IMR-90 (cell line): ENCODE measurements at places on chromosomes 3 and 15. TPM values are rescaled to one million over a fixed set of nuclear protein-coding genes. Genes with fewer than 3 reads are reported as not detected.

GRCh38 chr3:112671930-112672715 is 31.2 kb upstream of the CCDC80 start:
- peak; percentile 98 for DNase-seq

DNA sequence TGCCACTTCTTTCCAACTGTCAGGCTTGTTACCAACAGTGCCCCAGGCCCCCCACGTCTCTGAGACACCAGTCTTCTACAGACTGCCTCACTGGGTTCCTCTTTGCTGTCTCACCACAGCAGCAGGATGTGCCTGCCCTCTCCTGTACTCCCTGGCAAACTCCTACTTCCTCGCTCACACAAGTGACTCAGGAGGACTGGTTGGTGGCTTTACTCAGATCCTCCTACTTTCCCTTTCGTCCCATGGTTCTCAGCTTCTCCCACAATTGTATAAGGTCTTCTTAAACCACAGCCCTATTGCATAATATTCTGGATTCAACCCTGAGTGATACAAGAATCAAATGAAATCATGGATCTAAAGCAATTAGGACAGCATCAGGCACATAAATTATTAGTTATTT is 246.6 kb upstream of the PROK2 start:
- DNase-seq, result peak; percentile 44

DNA sequence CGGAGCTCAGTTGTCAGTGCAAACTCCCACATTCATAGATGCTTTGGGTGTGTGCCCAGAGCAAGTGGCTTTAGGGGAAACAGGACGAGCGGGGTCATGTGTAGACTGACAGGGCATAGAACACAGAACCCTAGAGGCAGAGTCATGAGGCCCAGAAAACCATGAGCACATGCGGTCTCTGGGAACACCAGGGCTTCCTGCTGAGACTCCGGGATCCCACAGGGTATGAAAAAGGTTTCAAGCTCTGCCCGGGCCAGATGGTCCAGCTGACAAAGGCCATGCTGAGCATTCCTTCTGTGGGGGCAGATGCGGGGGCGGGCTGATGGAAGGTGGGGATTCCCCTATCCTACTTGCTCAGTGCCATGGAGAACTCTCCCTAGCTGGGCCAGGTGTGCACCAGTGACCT is 44.8 kb downstream of the ROPN1B start:
- no peak for DNase-seq

DNA sequence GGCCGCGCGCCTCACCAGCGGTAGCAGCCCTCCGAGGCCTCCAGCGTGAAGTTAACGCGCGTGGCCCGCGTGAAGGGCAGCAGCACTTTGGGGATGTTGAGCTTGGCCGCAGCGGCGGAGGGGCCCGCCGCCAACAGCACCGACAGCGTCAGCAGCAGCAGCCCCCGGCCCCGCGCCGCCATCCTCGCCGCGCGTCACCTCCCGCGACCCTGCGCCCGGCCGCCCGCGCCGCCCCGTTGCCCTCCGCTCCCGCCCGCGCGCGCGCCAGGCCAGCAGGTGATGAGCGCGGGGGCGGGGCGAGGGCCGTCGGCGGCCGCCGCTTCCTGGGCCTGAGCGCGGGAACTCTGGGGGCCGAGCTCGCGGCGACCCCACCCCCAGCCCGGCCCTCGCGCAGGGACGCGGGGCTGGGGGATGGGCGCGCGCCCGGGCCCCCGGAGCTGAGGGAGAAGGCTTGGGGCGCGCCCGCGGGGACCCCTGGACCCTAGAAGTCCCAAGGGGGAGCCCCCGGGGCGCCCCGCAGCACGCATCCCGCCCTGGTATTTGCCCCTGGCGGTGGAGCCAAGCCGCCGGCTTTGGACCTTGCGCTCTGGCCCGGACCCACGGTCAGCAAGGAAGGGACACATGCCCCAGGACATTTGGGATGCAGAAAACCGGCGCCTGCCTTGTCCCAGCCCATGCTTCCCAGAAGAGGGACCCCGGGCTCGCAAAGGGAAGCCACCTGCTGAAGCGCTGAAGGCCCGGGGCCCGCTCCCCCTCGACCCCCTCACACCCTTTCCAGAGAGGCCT is at the start of gene NUP210:
TSS of gene NUP210 (minus strand) at position 278 of the 786 bp plus-strand sequence. CDS start at position 182, 96 bp downstream.
- DNase-seq, result no peak

GRCh38 chr15:94021621-94022320 is 209.6 kb upstream of the MCTP2 start:
- DNase-seq, result no peak

DNA sequence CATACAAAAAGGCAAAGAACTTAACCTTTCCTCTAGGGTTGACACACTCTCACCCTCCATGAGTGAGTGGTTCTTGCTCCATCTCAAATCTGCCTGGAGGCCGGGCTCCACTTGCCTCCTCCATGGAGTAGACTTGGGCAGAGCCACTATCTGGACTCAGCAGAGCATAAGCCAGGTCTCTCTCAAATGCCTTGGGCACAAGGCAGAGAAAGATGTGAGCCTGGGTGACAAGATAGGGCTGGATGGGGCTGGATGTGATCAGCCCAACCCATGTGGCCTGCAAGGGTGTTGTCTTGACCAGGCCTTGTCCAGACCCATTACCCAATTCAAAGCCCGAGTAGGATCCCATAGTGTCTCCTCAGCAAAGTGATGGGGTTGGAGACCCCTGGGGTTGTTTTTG is 4.2 kb upstream of the RPL29 start:
- DNase-seq, result no peak

FBXL22 gene
- 0.28 and 0.36 TPM in 2 replicates for total RNA-seq

DNA sequence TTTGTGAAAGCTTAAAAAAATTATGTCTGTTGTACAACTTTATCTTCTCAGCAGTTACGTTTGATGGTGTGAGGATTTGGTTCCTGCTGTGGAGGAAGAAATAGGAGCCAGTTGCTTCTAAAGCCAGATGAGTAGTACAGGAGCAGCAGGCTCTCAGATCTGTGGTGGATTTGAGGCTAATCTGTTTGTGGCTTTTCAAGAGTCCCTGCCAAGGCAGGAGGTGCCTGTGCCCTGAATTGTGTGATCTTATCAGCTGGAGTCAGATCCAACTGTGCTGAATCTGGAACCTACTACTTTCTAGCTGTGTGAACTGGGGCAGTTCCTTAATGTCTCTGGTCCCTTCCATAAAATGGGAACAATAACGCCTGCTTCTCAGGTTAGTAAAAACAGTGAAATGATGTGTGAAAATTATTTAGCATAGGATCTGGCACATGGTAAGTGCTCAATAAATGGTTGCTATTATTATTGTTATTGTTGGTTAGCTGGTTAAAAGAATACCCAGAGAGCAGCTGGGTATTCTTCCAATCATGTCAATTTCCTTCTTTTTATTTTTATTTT is 7.7 kb downstream of the CLDN11 start:
- DNase-seq, result no peak

DNA sequence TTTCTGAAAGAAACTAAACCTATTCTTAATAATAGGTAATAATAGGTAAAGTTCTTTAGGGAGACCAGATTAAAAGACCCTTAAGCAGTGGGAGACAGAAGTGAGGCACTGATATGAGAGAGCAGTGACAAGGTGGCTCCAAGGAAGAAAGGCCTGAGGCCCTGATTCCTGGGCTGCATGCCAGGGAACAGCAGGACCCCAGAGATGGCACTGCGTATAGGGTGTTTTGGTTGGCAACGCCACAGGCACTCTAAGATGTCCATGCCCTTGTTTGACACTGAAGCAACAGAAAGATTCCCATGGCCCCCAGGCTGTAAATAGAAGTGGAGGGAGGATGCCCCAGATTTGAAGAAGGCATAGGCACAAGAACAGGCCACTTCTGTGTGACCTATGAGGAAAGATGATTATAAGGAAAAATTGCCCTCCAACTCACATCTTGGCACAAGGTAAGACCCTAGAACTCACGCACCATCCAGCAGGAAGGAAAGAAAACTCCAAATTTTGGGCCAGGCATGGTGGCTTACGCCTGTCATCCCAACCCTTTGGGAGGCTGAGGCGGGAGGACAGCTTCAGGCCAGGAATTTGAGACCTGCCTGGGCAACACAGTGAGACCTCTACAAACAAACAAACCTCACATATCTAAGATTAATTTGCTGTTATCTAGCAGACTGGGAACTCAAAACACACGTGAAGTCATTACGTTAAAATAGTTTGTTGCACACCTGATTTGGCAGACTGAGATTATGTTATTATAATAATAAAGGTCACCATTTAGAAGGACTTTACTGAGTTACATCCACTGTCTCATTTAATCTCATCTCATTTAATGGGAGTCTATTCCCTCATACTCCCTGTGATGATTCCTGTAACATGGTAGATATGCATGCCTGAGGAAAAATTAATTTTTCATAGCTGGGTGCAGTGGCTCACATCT is 10.5 kb upstream of the BLM start:
- no peak for DNase-seq

FRMD5 gene
- total RNA-seq, result 5.4 and 5.6 TPM in 2 replicates

ACTR8 gene
- 31.4 and 35.8 TPM in 2 replicates for total RNA-seq

GRCh38 chr15:66701422-66702034 is 508 bp upstream of the SMAD6 start:
- no peak for DNase-seq

- peak; percentile 50 for DNase-seq
These were observed 62.8 kb upstream of the MEX3B start for GRCh38 chr15:82108489-82109078.

DNA sequence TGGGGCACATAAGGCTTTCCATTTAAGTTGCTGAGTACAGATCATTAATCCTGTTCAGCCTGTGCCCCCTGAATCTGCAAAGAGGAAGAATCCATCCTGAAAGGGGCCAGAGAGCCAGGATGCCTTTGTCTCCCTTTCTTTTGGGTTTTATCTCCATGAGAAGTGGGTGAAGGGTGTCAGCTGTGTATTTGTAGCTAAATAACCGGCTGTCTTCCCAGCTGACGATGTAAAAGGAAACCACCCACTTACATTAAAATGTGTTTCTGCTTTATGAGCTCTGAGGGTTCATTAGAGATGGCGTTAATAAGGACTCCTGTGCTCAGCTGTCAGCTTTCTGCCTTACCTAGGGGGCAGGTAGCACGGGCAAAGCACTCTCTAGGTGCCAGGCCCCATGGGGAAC is 83.4 kb downstream of the SLCO3A1 start:
- no peak for DNase-seq

GRCh38 chr3:16516695-16517481 is 3.4 kb upstream of the RFTN1 start:
- DNase-seq, result peak; percentile 74

DNA sequence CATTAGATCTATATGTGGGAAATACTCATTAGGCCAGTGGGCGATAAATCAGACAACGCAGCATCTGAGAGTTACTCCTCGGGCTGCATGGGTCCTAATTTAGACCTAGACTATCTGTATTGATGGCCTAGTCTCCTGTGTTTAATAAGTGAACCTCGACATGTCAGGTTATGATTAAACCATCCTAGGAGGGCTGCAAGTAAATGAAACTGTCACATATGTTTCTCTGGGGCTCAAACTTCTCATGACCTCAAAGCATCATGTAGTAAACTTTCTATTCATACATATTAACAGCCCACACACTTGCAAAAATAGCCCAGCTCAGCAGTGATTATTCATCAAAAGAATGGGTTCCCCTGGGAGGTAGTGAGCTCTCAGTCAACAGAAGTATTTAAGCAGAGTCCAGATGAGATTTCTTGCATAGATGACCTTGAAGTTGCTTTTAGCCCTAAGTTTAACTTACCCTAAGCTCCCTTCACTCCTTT is 51.6 kb downstream of the RAB11A start:
- DNase-seq, result no peak

DLL4 gene
- 1.7 and 1.8 TPM in 2 replicates for total RNA-seq

- no peak for DNase-seq
These were observed 25.6 kb upstream of the NR2E3 start for GRCh38 chr15:71784719-71785118.

- DNase-seq, result no peak
These were observed 124.3 kb upstream of the TMC3 start for GRCh38 chr15:81498294-81498693.

SGO1 gene
- 5.2 and 8.1 TPM in 2 replicates for total RNA-seq

DNA sequence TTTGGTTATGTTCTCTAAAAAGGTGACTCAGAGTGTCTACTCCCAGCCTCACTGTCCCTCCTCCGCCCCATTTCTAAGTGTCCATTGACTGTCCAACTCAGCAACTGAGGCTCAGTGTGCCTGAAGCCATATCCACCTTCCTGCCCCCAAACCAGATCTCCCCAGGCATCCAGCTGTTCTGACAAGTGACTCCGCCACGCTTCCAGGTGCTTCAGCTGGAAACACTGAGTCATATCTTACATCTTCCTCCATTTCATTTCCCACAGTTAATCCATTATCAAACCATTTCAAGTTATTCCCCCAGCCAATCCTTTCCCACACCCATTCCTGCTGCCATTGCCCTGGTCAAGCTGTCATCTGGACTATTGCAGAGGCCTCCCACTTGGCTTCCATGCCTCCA is 17.1 kb downstream of the MAGEF1 start:
- no peak for DNase-seq

GRCh38 chr3:107208100-107208499 is 169.1 kb upstream of the CCDC54 start:
- peak; percentile 99 for DNase-seq

CSPG5 gene
- under 0.01 TPM in 2 replicates for total RNA-seq

GRCh38 chr3:148903941-148904340 is 38.8 kb downstream of the CPA3 start:
- DNase-seq, result no peak

GRCh38 chr3:168364967-168365366 is 269.2 kb upstream of the GOLIM4 start:
- DNase-seq, result no peak
